ENCODE measurements at places on chromosomes 4 and X. TPM values are rescaled to one million over a fixed set of nuclear protein-coding genes. Genes with fewer than 3 reads are reported as not detected.

USP17L19 gene
- not detected for total RNA-seq

ZDHHC15 gene
- total RNA-seq: 8.6 TPM

SORCS2 gene
- 0.26 TPM for total RNA-seq

POU4F2 gene
- total RNA-seq: not detected

HS3ST1 gene
- total RNA-seq: 10.2 TPM

CNGA1 gene
- total RNA-seq: 0.55 TPM

DMP1 gene
- total RNA-seq: not detected

DNA sequence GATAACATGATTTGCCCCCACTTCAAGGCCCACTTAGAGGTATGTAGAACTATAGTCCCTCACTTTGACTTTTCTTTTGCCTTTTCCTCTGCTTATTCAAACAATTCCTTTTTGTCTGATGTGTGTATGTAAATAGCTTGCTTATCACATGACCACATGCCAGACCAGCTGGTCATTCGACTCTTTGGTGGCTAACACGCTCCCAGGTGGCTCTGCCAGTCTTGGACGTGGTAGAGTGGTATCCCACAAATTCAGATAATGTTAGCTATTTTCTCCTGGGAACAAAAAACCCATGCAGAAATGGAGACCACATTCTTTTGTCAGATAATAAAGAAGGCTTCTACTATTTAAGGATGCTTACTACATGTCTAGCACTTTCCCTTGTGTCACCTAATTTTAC lies 47.9 kb downstream of the ARHGAP24 start:
- no peak for DNase-seq

DNA sequence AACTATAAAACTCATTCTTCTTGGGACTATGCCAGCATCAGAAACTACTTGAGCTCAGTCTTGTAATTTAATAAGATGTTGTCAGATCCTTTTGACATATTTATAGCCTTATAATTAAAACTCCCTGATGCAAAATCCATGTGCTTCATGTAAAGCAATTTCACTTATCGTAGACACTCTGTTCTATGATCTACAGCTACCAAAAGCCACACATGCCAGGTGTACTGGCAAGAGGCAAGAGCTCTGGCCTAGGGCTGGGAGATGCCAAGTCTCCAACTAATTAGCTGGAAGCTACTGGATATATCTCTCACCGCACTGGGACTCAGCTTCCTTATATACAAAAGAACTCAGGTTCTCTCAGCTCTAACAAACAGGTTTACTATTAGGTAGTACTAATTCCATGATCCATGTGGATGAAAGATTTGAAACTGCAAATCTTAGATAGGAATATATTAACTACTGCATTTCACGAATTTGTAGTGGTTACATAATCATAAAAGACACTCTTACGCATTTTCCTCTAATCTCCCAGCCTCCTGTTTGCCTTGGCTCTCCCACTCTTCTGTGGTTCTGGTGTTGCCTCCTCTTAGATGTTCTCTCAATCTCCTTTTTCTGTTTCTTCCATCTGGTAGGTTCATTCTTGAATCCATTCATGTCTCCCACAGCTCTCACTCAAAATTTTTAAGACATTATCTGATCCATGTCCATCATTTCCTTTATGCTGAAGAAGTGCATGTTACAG lies 103.0 kb downstream of the HHIP start:
- DNase-seq: no peak

DNA sequence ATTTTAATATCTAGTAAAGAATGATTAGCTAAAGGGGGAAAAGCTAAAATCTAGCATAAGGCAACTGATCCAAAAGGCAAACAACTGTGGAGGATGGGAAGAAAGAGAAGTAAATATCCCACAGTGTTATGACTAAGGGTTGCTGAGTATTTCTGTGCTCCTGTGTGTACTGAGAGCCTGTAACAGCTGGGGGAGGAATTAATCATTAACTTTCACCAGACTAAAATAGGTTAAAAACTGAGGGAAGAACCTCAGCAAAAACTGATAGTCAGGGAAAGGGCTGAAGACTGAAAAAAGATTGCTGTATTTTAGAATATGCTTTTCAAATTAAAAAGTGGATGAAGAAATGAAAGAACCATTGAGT lies 365.9 kb downstream of the CXXC4 start:
- DNase-seq: no peak

- no peak for DNase-seq
Observed at GRCh38 chr4:66433706-66434105, 763.4 kb upstream of the EPHA5 start.

DNA sequence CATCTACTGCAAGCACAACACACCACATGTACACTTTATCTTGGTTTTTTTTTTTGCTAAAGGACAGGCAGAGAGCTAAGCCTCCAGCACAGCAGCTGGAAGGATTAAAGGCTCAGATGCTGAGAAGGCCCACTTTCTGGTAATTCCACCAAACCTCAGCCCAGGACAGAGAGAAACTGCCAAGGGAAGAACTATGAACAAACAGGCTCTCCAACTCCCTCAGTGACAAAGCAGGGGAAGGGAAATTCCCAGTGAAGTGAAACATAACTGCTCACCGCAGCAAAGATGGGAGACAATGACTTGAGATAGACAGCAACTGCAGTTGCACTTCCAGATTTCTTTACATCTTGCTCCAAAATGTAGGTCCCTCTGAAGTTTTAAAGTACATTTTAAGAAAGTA lies 4.8 kb downstream of the PROM1 start:
- no peak for DNase-seq

- no peak for DNase-seq
Observed at GRCh38 chr4:95537191-95537590, 11.6 kb downstream of the UNC5C start.

GRCh38 chrX:123756320-123756719 lies 23.5 kb upstream of the THOC2 start:
- DNase-seq: no peak

- no peak for DNase-seq
Observed at GRCh38 chr4:80873571-80873970, 156.9 kb upstream of the BMP3 start.

GRCh38 chr4:183300070-183300469 lies 20.0 kb downstream of the CLDN22 start:
- DNase-seq: no peak

- no peak for DNase-seq
Observed at GRCh38 chr4:88575186-88575585, 17.1 kb upstream of the HERC3 start.

DNA sequence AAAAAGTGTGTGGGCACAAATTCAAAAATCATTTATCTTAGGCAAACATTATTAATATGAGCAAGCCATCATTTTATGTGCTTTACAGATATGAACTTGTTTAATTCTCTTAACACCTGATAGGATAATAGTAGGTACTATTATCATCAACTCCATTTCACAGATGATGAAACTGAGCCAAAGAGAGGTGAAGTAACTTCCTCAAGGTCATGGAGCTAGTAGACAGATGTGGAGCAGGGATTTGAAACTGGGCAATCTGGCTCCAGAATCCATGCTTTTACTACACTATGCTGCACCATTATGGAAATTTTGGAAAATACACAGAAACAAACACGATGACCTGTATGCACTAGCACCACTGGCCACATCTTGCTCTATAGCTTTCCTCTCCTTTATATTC lies 1.0 kb upstream of the PIN4 start:
- DNase-seq: no peak

GRCh38 chrX:10158279-10159144 lies 1.7 kb downstream of the CLCN4 start:
- peak; percentile 29 for DNase-seq

DNA sequence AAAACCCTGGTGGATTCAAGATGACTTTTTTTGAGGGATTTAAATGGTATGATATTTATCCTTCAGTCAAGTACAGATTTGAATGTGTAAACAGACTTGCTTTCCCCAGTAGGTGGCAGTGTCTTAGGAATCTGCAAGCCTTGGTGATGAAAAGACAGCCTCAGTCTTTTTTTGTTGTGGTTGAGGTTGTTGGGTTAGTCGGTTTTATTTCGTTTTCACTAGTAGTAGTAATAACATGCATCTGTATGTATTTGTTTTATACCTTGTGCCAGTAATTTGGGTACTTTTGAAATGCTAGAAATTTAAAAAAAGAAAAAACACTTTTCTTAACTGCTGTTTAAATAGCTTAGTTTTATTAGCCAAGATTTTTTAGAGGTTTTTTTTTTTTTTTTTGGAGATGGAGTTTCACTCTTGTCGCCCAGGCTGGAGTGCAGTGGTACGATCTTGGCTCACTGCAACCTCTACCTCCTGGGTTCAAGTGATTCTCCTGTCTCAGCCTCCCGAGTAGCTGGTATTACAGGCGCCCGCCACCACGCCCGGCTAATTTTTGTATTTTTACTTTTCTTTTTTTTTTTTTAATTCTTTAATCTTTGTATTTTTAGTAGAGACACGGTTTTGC lies 39.2 kb downstream of the COPS4 start:
- DNase-seq: peak; percentile 27

- DNase-seq: no peak
Observed at GRCh38 chr4:76443376-76443775, 8.3 kb downstream of the SHROOM3 start.

GRCh38 chrX:11640089-11640488 lies 25.6 kb downstream of the ARHGAP6 start:
- no peak for DNase-seq

DNA sequence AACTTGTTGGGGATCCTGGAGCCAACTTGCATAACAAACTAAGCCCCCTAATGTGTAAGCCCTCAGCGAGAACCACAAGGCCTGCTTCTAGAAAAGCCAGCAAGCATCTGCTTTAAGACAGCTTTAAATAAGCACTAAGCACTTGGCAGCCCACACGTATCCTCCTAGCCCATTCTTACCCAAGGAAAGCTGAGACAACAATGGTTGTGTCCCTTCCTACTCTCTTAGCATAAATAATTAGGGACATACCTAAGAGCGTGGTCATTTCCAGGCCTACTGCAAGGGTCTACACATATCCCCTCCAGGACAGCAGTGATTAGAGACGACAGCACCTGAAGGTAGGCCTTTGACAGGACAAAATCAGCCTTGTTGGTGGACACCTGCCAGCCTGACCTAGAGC lies 322.8 kb upstream of the PPARGC1A start:
- DNase-seq: no peak

GRCh38 chr4:24226023-24226422 lies 336.2 kb upstream of the PPARGC1A start:
- DNase-seq: no peak

DNA sequence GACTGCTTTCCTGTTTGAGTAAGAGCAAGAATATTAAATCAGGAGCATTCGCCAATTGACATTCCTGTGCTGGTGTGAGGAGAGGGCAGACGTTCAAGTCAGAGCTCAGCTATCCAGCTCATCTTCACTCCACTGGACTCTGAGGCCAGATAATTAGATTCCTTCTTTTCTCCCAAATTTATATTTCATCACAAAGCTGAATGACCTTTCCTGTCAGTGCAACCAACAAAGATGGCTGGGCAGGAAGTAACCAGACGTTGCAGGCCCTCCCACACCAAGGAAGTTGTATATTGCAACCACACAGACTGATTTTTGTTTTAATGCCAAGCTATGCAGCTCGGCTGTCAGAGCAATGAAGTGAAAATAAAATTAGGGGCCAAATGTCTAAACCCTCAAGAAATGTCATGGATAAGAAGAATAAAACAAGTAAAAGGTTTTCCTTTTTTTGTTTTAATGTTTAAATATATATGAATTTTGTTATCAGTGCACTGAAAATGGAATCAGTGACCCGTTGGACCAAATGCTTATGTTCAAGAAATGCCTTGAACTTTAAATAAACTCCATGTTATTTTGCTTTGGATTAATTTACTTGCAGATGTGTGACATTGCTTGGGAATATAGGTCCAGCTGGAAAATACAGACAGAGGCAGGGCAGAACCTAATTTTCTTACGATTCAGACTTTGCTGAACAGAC lies 578.9 kb upstream of the FAT1 start:
- no peak for DNase-seq

DNA sequence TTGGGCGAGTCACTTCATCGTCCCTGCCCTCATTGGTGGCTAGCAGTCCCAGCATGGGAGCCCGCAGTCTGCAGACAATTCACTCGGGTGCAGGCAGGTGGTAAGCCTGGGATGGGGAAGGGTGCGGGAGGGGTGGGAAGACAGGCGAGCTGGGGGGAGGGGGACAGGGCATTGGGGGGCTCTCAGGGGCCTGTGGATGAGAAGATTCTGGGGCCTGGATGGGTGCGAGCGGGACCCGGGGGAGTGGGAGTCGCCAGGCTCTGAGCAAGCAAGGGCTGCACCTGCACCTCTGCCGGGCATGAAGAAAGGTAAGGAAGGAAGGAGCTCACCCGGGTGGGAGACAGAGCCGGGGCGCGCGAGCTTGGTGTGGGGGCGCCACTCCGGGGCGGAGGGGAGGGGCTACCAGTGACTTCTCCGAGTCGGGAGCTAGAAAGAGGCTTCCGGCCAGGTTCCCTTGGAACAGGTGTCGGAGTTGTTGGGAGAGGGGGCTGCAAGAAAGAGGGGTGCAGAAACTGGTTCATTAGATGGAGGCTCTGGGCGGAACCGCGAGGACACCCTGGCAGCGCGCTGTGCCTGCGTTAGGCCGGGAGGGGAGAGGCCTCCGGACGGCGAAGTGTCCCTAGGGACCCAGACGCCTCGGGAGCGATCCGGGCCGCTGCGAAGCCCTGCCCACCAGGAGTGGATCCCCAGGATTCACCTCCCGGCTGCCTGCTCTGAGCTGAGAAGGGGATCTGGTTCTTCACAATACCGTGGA lies 103.4 kb upstream of the PDLIM3 start:
- no peak for DNase-seq

Data from uterus (tissue), 4 donors.